ENCODE measurements at places on chromosomes 7 and 10.
A peak's percentile ranks its signal among the peaks of the same experiment; 100 is the strongest.

DNA sequence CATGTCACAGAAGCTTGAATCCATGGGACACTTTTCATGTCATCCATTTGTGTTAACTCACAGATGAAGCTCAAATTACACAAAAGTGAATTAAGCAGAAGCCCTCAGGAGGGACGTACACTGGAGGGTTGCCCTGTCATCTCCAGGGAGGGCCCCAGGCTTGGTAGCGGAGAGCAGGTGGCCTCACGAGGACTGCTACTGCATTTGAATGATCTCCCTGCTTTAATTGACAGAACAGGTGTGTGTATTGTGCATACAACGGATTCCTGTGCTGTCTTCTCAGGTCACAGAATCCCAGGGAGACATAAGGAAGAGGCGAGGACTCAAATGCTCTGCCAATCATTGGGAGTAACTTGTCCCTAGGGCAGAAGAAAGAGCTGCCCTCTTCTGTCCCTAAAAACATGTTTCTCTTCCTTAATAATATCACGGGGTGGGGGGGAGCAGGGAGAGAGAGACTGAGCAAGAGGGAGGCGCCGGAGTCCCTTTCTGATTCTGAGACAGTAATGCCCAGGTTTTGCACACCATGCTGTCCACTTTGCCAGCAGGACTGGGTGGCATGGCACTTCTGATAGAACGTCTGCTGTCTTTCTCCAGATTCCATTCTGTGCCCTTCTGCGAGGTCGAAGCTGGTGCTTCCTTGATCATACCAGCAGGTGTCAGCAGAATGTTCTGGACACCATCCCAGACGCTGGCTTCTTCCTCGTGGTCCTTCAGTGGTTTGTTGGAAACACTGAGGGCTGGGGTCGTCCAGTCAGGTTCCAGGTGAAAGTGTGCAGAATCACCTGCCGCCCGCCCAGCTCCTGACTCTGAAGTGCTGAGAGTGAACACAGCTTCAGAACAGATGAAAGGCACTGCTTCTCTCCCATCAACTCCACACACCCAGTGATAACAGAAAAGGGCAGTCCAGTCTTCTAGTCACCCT lies 26.2 kb upstream of the RASGEF1A start:
- DNase-seq: no peak

- DNase-seq: no peak
These were observed 63.1 kb downstream of the TMEM209 start for GRCh38 chr7:130141884-130142653.

DNA sequence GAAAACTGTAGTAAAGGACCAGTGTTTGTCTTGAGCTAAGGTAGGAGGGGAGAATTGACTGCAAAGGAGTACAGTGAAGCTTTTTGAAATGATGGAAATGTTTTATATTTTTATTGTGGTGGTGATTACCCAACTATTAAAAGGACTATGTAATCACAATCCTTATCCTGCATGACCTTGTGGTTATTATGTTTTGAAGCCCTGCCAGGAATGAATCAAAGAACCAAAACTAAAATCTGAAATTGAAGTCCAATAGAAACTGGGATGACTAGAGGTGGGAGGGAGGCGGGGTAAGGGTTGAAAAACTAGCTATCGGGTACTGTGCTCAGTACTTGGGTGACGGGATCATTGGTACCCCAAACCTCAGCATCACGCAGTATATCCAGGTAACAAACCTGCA lies 8.2 kb downstream of the CCDC7 start:
- no peak for DNase-seq

DNA sequence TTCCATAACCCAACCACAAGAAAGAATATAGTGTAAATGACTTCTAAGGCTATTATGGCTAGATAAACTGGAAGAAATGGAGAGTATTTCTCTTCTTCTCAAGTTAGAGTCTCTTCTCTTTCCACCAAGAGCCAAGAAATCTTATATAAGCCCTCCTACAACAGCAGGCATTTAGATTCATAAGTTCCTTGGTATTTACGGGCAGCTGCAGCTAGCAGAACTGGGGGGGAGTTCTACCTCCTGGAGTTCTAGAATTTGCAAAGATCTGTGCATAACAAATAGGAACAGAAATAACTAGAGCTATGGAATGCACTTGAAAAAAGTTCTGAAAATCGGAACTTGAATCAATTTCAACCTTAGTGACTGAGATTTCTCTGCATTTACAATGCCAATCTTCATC lies 715.2 kb upstream of the GRM3 start:
- no peak for DNase-seq

- DNase-seq: no peak
These were observed 42.6 kb downstream of the KIF20B start for GRCh38 chr10:89744026-89744425.

- no peak for DNase-seq
These were observed 446.4 kb downstream of the SDK1 start for GRCh38 chr7:3747467-3747866.

- no peak for DNase-seq
These were observed 338.1 kb upstream of the SEMA3C start for GRCh38 chr7:81256991-81257390.

DNA sequence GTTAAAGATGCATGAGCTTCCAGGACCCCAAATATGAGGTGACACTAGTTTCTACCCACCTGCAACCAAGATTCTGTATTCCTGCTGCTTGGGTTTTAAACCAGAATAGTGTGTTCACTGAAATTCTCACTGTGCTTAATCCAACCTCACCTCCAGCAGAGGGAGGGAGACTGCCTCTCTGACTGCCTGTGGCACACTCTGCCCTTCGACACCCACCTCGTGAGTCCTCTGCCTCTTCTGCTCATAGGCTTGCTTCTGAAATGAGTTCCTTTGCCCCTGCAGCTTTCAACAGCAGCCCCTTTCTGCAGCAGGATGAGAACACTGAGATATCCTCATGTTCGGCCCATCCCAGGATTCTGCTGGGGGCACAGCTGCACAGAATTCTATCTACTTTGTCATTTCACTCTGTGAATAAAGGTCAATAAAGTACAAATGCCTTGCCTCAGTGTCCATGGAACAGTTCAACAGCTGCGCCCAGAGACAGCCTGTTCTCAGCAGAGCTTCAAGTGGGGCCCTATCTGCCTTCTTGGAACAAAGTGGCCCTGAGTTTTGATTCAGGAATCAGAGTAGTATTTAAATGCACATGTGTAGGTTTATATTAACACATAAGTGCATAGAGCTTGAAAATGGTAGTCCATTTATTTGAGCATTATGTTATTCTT lies 632.5 kb downstream of the TNS3 start:
- no peak for DNase-seq

- no peak for DNase-seq
These were observed 80.8 kb downstream of the PTPRE start for GRCh38 chr10:127987467-127988380.

- DNase-seq: no peak
These were observed 4.9 kb upstream of the ADCY1 start for GRCh38 chr7:45569290-45569685.

DNA sequence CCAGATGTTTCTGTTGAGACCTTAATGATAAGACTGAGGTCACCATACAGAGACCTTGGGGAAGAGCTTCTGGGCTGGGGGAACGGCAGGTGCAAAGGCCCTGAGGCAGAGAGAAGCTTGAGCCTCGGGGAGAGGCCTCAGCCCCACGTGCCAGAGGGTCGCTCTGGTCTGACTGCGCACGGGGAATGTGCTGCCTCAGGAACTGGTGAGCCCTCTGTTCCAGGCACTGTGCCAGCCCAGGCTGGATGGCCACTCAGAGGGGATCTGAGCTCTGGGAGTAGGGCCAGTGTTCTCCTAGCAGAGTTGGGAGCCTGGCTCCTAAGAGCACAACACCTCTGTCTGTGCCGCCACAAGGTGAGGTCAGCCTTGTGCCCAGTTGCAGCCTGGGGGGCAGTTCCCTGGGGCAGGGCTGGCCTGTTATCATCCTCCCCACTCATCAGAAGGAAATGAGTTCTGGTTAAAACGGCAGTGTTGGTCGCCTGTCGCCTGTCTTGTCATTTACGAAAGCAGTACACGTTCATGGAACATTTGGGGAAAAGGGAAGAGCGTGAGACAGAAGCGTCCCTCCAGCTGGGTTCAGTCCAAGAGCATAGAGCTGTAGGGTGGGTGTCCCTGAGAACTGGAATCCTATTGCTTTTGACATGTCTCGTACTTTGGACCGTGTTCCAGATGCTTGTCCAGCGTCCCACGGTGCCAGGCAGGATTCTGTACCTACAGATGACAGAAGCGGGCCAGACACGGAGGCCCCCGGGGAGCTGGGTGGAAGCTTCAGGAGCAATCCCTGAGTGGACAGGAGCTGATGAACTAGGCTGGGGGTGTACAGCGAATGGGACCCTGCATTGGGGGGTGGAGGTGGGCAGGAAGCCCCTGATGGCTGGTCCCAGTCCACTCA lies 4.3 kb downstream of the TTYH3 start:
- DNase-seq: peak; percentile 37

GRCh38 chr10:103493916-103494877 lies 692 bp downstream of the NEURL1 start:
- no peak for DNase-seq

GRCh38 chr7:50409856-50410745 lies 40.0 kb downstream of the FIGNL1 start:
- DNase-seq: no peak

DNA sequence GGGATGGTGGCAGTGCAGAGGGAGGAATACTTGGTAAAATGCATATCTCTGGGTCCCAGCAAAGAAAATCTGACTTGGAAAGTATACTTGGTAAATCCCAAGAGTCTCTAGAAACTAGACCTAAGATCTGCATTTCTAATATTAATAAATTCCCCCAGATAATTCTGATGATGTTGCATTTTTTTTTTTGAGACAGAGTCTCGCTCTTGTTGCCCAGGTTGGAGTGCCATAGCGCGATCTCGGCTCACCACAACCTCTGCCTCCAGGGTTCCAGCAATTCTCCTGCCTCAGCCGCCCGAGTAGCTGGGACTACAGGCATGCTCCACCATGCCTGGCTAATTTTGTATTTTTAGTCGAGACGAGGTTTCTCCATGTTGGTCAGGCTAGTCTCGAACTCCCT lies 97.9 kb upstream of the ANK3 start:
- DNase-seq: no peak

- DNase-seq: no peak
These were observed 16.0 kb downstream of the TCAF1 start for GRCh38 chr7:143885951-143886350.

DNA sequence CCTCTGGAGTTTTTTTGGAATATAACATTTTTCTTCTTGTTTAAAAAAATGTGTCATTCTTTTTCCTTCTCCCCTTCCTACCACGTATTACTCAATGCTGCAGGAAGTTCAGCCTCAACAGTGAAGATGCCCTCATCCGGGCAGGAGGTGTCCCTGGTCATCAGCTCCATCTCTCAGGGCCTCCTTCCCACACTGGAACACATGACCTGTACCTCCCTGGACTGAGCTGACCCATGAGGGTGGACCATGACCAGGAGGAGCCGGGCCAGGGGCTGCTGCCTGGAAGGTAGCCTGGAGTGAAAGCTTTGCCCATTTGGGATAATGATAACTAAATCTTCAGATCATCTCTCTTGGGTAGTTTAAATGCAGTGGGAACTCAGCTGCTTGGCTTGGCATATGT lies 316.5 kb upstream of the ZMIZ1 start:
- DNase-seq: no peak

DNA sequence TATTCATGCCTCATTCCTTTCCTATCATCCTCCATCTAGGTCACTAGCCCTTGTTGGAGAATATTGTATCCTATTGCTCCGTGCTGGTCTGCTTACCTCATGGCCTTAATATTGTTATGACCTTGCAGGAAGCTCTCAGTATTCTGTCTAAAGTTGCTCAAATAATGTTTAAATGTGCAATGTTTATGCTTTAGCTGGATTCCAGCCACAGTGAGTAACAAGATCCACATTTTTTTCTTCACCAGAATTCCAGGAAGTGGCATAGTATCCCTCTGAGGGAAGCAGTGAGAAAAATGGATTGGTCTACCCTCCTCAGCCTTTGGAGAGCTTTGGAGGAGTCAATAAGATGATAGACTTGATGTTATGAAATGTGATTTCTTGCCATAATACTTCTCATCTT lies 402.6 kb downstream of the NRG3 start:
- DNase-seq: no peak

GRCh38 chr10:102648889-102649796 lies 4.9 kb downstream of the TRIM8 start:
- no peak for DNase-seq

- no peak for DNase-seq
These were observed 687.8 kb downstream of the IPMK start for GRCh38 chr10:57579926-57580325.

DNA sequence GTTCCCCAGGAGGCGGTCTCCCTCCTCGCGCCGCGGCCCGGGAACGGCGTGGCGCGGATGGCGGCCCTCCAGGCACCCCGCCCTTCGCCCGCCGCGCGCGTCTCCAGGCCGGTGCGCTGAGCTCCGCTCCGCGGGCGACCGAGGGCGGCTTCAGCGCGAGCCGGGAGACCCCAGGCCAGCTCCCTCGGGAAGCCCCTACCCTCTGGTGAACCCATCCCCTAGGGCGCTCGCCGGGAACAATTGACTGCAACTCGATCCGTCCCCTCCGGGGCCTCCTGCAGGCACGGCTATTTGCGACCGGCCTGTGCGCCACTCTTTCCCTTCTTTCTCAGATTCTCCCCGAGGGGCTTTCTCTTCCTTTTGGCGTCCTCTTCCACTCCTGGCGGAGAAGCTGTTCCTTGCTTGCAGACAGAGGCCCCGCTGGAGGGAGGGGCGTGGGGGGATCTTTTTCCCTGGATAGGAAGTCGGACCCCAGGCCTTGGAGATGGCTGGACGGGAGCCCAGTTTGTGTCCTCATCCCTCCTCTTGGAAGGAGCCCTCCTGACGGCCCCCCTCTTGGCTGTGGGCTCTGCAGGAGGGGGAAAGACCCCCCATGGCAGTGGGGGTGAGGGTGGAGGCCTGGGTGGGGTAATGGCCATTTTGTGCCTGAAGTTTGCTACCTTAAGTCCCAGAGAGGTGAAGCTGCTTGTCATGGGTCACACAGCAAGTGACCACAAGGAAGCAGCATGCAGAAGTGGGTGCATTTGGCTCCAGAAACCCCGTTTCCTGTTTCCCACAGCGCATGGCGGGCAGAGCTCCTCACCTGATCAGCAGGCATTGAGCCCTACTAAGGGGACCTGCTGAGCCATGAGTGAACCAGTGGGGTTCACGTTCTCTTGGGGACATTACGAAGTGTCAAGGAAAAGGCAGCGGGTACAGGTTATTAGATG lies 171.2 kb upstream of the TNRC18 start:
- no peak for DNase-seq

DNA sequence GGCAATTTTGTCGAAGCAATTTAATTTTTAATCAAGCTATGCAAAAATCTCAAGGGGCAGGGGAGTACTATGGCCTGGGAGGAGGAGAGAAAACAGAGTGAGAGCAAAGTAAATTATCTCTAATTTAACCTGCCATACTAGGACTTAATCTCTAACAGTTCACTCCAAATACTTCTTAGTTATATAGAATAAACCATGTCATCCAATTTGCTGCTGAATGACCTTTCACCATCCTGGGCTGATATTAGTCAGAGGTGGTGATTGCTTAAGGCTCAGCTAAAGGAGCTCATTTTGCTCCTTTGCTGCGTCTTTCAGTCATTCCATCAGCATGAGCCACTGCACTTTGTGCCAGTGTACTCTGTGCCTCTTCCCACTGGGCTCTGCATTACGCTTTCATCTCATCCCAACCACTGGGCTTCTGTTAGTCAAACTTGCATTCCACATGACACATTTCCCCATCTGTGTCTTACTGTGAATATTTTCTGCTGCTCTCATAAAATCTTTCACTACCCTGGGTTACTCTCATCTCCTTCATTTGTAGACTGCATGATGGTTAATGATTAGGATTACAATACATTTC lies 84.3 kb downstream of the CD36 start:
- peak; percentile 81 for DNase-seq
